ENCODE measurements at places on chromosomes 4 and X.

DNA sequence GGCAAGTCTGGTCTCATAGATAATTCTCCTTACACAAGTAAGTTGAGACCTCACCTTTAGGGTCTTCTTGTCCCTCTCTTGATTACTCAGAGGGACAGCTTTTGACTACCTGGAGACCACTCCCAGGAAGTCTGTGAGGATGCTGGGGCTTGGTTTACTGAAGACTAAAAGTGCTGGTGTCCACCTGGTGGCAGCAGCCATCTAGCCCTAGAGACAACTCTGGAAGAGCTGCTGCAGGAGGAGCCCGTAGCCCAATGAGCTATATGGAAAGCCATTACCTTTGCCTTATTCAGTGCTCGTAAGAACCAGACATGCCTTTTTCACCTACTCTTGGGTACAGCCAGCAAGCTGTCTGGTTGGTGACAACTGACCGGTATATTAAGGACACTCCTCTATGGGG is 7.3 kb downstream of the FGFBP2 start:
- DNase-seq: no peak

DNA sequence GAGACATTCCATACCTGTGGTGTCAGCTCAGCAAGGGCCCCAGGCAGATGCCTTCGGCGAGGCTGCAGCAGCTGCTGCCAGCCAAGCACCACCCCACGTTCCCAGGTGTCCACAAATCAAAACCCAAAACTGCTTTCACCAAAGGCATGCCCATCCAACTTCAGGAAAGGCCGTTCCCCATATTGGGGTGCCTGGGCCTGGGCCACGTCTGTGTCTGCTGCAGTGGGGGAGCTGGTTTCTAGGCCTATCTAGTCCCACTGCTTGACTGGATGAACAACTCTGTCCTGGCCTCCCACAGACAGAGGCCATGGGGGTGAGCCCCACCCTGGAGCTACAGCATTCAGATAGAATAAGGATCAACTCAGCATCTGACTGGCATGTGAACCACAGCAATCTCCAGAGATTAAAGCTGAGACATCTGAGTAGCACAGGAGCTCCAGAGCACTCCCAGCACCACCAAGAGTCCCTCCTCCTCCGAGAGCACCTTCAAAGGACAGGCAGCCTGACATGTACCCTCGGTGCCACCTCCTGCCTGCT is 37.0 kb downstream of the NAT8L start:
- DNase-seq: no peak

GRCh38 chr4:108685036-108685686 is 34.8 kb downstream of the OSTC start:
- DNase-seq: no peak

GRCh38 chr4:138449938-138450337 is 207.8 kb upstream of the SLC7A11 start:
- no peak for DNase-seq

GRCh38 chr4:89434364-89434988 is 126.9 kb upstream of the GPRIN3 start:
- DNase-seq: peak; percentile 30

- no peak for DNase-seq
Observed at GRCh38 chr4:61296144-61296543, 96.0 kb downstream of the ADGRL3 start.

DNA sequence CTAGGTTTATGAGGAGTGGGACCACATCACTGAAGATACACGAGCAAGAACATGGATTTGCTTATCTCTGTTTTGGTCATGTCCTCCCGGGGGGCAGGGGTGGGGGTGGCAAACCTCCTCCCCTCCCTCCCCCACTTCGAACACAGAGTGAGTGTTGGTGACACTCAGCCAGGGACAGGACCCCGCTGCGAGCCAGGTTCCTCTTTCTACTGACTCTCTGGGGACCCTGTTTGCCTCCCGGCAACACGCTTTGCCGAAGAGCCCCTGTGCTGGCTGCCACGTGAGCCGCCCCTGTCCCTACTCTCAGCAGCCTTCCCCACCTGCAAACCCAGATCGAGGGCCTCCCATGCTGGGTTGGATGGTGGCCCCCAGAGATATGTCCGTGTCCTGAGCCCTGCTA is 34.7 kb downstream of the P2RY8 start:
- DNase-seq: no peak

- DNase-seq: no peak
Observed at GRCh38 chrX:1946974-1947373, 332.1 kb downstream of the ASMT start.

- DNase-seq: no peak
Observed at GRCh38 chrX:110265661-110266060, 52.2 kb downstream of the AMMECR1 start.

- DNase-seq: no peak
Observed at GRCh38 chr4:180751009-180751408, 1492.2 kb upstream of the TENM3 start.

GRCh38 chr4:47251348-47252135 is 212.0 kb downstream of the COMMD8 start:
- DNase-seq: no peak

GRCh38 chrX:108091264-108091877 is at the start of the genes ATG4A and PSMD10:
TSS of gene ATG4A (plus strand) at chrX:108091778. CDS start at chrX:108091827, 49 bp downstream.
TSS of gene PSMD10 (minus strand) at chrX:108091542. CDS start at chrX:108091520, 22 bp downstream.
- peak; percentile 92 for DNase-seq

- DNase-seq: no peak
Observed at GRCh38 chr4:165682611-165683010, 190.4 kb upstream of the TLL1 start.

DNA sequence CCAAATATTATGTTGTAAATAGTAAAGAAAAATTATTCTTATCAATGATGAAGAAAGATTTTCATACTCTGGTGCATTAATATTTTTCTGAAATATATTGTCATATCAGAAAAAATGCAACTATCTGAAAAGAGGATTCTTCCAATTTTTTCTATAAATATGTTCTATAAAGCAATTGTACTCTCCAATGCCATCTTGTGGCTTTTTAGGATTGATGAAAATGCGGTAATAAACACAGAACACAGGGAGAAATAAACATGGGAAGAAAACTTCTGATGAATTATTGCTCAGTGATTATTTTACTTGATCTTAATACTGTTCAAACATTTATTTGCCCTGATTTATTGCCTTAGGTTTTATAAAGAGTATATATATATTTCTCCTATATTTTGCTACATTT is 215.4 kb downstream of the IL1RAPL1 start:
- DNase-seq: no peak

GRCh38 chr4:182449930-182450439 is 206.8 kb downstream of the TENM3 start:
- DNase-seq: peak; percentile 40

GRCh38 chrX:153871946-153872878 is 13.8 kb downstream of the L1CAM start:
- no peak for DNase-seq
